ENCODE measurements at places on chromosomes 2 and 18.

DNA sequence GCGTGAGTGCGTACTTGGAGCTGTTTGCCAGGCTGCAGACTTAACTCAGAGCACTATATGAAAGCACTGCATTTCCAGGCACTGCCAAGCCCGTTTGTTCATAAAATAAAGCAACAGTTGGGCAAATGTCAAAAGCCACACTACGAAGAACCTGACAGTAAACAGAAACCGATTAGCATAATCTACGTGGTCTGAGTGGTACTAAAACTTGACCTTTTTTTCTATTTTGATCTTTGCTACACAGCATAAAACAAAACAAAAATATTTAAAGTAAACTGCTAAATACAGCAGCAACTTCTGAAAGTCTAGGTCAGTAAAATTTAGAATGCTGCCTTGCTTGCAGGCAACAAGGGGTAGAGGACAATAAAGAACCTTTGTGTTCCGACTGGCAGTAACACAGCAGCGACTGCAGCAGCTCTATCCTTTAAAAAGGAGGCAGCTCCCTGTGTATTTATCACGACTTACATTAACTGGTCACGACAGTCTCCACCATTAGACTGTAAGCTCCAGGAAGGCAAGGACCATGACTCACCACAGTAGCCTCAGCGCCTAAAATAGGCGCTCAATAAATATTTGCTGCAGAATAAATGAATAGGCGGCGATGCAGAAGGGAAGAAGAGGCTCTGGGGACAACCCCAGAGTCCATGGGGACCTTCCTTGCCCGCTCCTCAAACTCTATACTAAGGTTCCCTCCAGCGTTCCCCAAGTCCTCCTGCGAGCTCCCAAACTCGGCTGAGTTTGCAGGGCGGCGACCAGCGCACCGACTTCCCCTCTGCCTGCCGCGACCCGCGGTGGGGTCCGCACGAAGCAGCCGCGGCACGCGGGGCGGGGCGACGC lies 902 bp downstream of the SS18 start:
- DNase-seq = no peak

DNA sequence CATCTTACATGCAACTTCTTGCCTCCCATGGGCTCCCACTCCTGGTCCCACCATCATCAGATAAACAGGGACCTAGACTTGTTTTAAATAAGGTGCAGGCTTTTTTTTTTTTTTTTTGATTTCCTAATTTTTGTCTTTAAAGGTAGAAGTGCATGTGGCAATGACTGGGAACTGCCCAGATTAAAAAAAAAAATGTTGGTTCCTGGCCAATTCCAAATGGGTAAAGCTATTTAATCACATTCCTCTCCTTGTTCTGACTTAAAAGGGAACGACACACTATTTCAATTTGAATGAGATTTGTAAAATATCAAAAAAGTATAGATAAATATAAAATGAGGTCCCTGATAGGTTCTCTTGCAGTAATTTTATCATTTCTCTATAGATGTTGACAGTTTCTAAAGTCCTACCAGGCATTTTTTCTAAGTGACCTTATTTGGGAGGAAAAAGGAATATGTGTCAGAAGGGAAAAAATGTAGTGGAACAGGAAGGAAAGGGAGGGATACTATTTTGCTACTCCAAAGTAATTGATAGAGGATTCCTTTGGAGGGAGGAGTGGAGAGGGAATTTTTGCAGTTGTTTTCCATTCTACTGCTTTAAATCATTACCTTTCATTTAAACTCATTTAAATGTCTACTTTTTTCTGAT lies 43.3 kb downstream of the DDX1 start:
- DNase-seq = no peak

- no peak for DNase-seq
These were observed 29.6 kb downstream of the CYRIA start for GRCh38 chr2:16635791-16636699.

DNA sequence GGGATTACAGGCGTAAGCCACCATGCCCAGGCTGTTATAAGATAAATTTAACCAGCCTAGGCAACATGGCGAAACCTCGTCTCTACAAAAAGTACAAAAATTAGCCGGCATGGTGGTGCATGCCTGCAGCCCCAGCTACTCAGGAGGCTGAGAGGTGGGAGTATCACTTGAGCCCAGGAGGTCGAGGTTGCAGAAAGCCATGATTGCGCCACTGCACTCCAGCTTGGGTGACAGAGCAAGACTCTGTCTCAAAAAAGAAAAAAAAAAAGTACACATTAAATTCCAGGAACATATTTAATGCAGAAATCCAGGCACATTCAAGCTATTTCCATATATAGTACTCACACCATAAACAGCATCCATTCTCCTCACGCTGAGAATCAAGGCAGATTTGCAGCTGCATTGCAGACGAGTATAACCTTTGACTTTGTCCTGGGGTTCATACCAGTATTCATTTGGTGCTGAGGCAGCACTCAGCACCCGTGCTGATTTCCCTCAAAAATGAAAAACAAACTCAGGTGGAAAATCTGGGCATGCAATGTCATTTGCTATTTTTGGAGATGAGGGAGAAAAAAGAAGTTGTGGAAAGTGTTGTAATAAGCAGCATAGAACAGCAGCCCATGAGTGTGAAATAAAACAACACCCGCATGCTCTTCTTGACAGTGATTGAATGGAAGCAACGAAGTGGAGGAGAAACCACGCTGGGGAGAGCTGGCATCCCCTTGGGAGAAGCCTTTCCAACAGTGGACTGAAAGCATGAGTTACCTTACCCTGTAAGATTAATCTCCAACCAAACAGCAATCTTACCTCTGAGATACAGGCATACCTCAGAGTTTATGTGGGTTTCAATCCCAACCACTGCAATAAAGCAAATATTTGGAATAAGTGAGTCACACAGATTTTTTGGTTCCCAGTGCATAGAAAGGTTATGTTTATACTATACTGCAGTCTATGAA lies 46.8 kb upstream of the ANXA4 start:
- DNase-seq = no peak

DNA sequence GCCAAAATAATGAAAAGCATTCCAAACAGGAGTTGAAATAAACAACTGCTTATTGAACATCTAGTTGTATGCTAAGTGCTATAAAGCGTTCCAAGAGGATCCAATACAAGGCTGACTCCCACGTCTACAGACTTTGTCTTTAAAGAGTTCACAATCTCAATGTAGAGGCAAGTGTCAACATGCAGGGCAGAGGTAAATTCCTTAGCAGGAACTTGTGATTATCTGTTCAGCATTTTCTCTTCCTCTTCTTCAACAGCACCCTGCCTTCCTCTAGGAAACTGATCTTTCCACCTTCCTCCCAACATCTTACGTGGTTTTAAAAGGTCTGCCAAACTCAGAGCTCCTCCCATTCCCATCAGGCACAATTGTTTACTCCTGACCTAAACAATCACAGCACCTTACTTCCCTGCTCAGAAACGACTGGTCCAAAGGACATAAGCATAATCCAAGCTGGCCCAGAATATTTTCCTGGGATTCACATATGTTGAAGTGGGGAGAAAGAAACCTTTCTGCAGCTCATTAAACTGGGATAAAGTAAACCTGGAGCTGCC lies 83.9 kb downstream of the ITSN2 start:
- DNase-seq = no peak

- no peak for DNase-seq
These were observed 132.0 kb downstream of the ALPK2 start for GRCh38 chr18:58496937-58497336.

DNA sequence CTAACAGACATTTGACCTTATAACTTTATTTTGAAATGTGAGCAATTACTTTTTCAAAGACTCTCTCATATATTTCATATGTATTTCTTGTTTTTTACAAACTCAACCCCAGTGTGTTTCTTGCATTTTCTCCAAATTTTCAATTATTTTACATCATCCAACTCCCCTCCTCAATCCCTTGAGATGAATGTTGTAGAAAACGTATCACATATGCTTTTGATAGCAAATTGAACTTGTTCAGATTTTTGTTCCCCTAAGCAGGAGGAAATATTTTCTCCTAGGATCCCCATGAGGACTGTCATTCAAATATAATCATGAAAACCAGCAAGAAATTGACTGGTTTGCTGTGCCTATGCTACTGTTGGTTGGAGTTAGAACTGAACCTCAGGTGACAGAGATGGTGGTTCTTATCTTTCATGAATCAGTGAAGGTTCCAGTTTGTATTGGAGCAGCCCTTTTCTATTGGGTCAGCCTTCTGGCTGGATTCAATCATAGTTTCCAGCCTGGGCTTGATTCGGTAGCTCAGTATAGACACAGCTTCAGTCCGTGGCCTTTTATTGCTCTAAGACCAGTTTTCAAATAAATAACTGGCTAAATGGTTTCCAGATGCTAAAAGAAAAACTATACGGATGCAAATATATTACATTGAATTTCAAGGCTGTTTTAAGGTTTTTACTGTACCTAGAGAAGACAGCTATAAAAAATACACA lies 591.0 kb downstream of the EPHA4 start:
- no peak for DNase-seq

GRCh38 chr18:77210249-77210648 lies 39.4 kb upstream of the GALR1 start:
- no peak for DNase-seq
